ENCODE measurements at places on chromosomes 6 and 20. TPM values are rescaled to one million over a fixed set of nuclear protein-coding genes. Genes with fewer than 3 reads are reported as not detected.

Gene OPRL1
- total RNA-seq: 2.2 TPM

GRCh38 chr20:12110711-12111110, 193.0 kb downstream of the BTBD3 start:
- DNase-seq: no peak

DNA sequence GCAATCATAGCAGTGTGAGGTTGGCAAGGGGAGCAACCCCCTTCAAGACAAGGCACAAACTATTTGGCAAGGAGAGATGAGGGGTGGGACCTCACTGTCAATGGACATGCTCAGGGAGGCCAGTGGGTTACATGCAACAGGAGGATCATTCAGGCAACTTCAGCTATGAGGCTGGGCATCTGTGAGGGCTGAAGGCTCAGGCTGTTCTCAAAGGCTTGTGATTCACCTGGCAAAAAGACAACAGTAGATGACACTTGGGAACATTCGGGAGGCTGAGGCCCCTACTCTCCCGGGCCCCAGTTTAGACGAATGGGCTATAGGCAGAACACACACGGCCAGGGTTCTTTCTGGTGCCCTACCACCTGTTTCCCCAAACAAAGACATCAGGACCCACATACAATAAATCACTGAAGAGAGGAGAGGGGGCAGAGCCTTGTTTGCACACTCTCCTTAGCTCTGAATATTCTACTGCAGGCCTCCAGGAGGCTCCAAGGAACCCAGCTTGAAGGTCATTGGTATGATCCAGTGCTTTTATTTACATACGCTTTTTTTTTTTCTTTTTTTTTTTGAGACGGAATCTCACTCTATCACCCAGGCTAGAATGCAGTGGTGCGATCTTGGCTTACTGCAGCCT, 7.9 kb downstream of the TUBB start:
- no peak for DNase-seq

- no peak for DNase-seq
Measured at GRCh38 chr6:93083337-93084230, 335.8 kb downstream of the EPHA7 start.

DNA sequence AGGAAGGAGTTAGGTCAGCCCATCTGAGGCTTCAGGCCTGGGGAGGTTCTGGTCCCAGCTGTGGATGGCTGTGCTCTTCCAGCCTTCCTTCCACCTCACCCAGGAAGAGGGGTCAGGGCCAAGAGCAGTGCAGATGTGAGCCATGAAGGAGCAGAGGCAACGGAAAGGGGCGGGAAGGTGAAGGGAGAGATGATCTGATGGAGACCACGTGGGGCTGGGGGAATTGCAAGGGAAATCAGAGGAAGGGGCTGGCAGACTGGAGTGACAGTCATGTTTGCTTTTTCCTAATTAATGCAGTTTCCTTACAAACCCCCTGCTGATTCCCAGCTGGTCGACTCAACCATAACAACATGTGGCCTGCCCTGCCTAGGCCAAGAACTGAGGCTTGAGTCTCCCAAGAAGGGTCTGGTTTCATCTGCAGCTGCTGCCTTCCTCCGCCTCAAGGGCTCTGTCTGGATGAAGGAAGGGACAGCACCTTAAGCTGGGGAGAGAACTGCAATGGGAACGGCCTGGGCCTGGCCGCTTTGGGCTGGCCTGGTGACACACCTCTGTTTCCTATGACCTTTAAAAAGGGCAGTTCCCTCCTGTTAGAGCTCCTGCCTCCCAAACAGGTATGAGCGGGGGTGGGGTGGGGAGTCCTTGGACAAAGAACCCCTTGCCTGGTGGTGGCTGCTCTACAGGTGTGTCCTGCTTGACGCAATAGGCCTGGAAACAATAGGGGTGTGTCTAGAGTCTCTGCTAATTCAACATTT, 7.8 kb upstream of the MRPS18A start:
- DNase-seq: peak; percentile 73

All from WTC11 (cell line).